A673 (cell line): ENCODE measurements at places on chromosomes 7 and 10.

DNA sequence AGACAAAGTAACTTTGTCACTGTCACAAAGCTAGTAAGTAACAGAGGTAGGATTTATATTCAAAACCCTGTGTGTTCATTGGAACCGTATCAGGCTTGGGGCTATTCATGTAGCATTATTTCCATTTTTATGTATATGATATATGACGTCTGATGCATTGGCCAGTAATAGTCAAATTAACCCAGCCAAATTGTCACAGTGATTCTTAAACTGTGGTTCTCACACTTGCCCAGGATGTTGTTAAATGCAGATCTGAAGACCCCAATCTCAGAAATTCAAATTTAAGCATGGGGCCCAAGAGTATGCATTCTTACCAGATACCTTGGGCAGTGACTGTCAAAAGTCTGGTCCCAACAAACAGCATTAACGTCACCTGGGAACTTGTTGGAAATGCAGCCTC is 63.9 kb downstream of the C1GALT1 start:
- DNase-seq, result no peak

- DNase-seq, result no peak
Observed at GRCh38 chr10:16570731-16571130, 49.1 kb upstream of the C1QL3 start.

DNA sequence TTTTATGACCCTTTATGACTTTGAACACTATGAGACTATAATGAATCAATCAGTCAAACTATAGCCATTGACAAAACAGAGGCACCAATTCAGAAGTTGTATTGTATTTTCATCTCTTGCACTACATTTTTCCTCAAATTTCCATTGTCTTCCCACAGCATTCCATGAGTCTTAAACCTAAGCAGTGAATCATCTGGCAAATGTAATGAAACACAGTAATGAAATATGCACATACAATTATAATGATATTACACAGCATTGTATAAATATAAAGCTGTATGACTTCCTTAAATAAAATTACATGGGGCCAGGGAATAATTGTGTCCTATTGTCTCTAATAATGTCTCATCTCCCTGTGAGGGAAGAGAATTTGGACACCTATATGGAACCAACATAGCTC is 45.0 kb downstream of the VWDE start:
- DNase-seq, result no peak

DNA sequence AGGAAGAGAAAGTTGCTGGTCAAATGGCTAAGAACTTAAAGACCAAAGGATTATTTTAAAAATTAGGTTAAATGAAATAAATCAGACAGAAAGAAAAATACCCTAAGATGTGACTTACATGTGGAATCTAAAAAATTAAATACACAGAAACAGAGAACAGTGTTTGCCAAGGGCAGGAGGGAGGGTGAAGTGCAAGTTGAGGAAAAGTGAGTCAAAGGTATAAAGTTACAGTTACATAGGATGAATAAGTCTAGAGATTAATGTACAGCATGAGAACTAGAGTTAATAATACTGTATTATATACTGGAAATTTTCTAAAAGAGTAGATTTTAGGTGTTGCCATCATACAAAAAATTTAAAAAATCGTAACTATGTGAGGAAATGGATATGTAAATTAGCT is 146.3 kb downstream of the MDFIC start:
- DNase-seq, result no peak

- DNase-seq, result no peak
Observed at GRCh38 chr10:50951365-50951764, 65.9 kb upstream of the A1CF start.
